ENCODE measurements at places on chromosomes 1 and 21.

DNA sequence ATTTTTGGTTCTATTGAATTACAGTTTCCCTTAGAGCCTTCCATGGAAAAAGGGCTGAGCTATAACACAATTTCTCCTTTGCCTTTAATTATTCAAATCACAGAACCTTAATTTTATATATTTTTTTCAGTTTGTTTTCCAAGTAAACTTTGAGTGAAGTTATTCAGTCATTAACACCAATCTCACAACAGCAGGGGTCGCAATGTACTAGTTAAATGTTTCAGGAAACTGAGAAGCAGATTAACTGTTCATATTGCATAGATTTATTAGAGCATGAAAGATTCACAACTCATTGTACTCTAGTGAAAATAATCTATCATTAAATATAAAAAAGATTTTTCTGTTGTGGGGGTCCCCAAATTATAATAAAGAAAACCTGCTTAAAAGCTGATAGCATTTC is 64.1 kb downstream of the KIFAP3 start:
- DNase-seq: no peak

DNA sequence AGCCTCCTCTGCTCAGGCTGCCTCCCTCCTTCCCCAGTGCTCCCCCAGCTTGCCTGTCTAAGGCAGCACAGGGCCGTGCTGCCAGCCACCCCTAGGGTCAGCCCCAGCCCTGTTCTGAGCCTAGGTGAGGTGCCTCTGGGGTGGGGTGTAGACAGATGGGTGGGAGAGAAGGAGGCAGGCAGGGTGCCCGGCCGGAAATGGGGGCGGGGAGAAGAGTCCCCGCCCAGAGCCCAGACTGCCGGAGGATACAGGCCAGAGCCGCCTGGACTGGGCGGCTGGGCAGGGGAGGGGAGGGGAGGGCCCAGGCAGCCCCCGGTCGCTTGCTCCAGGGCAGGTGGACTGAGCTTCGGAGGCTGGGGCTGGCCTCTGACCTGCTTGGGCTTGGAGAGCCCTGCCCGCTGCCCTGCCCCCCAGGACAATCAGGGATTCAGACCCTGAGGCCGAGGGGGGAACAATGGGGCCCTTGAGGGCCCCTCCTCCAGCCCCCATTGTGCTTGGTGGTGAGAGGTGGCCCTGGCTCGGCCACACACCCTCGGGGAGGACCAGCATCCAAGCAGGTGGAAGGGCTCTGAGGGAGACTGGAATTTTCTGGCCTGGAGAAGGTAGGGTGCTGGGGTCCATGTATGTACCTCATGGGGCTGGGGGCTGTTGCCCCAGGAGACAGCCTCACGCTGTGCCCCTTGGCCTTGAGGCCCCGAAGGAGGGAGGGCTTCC is at the start of gene GJC2:
TSS of gene GJC2 (plus strand) at position 525 of the 714 bp plus-strand sequence. CDS start 7,829 bp downstream, outside the sequence.
- DNase-seq: no peak

- peak; percentile 87 for DNase-seq
These were observed 41.0 kb upstream of the LIN9 start for GRCh38 chr1:226349801-226350518.

GRCh38 chr21:46243960-46244361 is 15.4 kb upstream of the LSS start:
- DNase-seq: no peak

DNA sequence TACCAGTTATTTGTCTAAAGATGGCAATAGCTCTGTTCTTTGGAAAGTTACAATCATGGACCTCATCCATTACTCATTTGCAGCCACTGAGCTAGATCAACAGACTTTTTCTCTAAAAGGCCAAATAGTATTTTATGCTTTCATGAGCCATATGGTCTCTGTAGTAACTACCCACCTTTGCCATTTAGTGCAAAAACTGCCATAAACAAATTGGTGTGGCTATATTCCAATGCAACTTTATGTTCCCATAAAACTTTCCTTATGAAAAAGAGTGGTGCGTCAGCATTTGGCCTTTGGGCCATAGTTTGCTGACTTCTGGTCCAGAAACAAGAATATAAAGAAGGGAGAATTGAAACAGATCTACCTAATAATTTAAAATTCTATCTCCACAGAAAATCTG is 20.1 kb upstream of the KCTD3 start:
- no peak for DNase-seq

All from CMK (cell line).